ENCODE measurements at places on chromosomes 1 and 21.

- H3K27ac ChIP-seq, result no peak overlapping the region
- peaks cover 18% of the 10 kb centered on the region for H3K36me3 ChIP-seq
- no peak for DNase-seq
- H3K4me1 ChIP-seq, result no peaks in the 10 kb centered on the region
- H3K27me3 ChIP-seq, result no peaks in the 10 kb centered on the region
Observed at GRCh38 chr1:5950994-5951785, 41.0 kb downstream of the NPHP4 start.

DNA sequence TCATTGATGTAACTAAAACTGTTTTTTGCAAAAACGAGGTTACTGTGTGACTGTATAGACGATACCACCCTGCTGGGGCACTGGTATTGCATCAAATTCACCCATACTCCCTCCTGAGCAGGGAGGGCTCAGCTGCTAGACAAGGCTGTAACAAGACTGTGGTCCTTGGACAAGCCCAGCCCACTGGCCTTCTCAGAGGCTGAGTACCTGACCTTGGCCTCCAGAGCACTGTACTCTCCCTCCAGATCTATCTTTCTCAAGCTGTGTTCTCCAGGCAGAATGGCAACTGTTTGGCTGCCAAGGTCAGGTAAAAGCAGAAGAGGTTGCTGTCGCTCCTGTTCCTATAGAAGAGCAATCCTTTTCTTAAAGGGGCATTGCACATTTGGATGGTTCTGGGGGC is 8.5 kb downstream of the OLFML2B start:
- H3K27ac ChIP-seq, result no peak overlapping the region
- H3K4me3 ChIP-seq, result no peak overlapping the region
- no peaks in the 10 kb centered on the region for H3K4me1 ChIP-seq
- H3K27me3 ChIP-seq, result peaks cover 6% of the 10 kb centered on the region

- DNase-seq, result no peak
- no peaks in the 10 kb centered on the region for H3K27me3 ChIP-seq
- peaks cover 6% of the 10 kb centered on the region for H3K4me1 ChIP-seq
- no peak overlapping the region for H3K27ac ChIP-seq
- H3K36me3 ChIP-seq, result peaks cover 46% of the 10 kb centered on the region
Observed at GRCh38 chr21:37101384-37101783, 28.3 kb downstream of the TTC3 start.

DNA sequence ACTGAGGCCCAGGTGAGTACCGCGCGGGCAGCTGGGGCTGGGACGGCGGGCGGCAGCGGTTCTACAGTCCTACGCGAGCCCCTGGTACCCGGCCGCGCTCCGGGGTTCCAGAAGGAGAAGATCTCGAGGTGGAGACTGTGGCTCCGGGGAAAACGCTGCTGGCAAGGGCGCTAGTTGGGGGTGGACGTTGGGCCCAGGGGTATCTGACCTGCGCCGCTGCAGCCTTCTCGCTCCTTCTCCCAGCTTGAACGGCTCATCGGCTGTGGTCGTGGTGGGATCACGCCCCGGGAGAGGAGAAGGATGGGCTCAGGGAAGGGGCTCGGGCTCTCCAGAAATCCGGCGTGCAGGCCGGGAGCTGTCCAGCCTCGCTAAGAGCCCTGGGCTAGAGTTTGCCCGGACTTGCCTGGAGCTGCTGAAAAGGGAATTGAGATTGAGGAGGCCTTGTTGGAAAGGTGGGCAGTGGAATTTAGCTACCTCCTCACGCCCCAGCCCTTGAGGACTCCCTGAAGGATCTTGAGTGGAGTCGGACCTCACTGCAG is 1.1 kb upstream of the POU3F1 start:
- H3K36me3 ChIP-seq, result no peaks in the 10 kb centered on the region
- H3K27ac ChIP-seq, result no peak overlapping the region
- H3K27me3 ChIP-seq, result peaks cover 80% of the 10 kb centered on the region
- H3K4me3 ChIP-seq, result peak overlapping the region; percentile 65
- H3K4me1 ChIP-seq, result peaks cover 9% of the 10 kb centered on the region

- H3K27me3 ChIP-seq, result peaks cover 94% of the 10 kb centered on the region
- peak overlapping the region; percentile 50 for H3K4me3 ChIP-seq
- no peaks in the 10 kb centered on the region for H3K36me3 ChIP-seq
- no peak for DNase-seq
- peaks cover 11% of the 10 kb centered on the region for H3K4me1 ChIP-seq
- H3K27ac ChIP-seq, result no peak overlapping the region
Observed at GRCh38 chr1:220876511-220877376, 2.5 kb upstream of the HLX start.

DNA sequence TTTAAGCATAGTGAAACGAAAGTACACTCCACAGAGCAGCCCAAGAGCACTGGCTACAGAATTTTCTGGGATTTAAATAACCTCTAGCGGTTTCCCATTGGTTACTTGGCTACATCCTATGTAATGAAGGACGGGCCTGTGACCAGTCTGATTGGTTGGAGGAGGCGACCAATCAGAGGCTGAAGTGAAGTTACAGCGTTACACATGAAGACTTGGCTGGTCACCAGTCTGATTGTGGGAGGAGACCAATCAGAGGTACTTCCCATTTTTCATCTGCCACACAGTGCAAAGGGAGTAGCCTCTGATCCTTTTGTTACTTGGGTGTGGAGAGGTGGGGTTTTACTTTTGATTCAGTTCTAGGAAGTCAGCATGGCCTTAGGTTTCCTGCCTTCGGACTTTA is 142.7 kb upstream of the SERTAD4 start:
- H3K36me3 ChIP-seq, result no peaks in the 10 kb centered on the region
- H3K27ac ChIP-seq, result no peak overlapping the region
- H3K4me3 ChIP-seq, result no peak overlapping the region
- no peak for DNase-seq
- no peaks in the 10 kb centered on the region for H3K4me1 ChIP-seq

- peaks cover 39% of the 10 kb centered on the region for H3K27me3 ChIP-seq
- H3K27ac ChIP-seq, result no peak overlapping the region
- no peaks in the 10 kb centered on the region for H3K4me1 ChIP-seq
- no peaks in the 10 kb centered on the region for H3K36me3 ChIP-seq
- H3K4me3 ChIP-seq, result no peak overlapping the region
Observed at GRCh38 chr1:46554236-46554596, 2.8 kb upstream of the KNCN start.

Data from mesothelial cell of epicardium (in vitro differentiated cells).